ENCODE measurements at places on chromosomes 16 and 17.

- no peak for DNase-seq
Observed at GRCh38 chr17:77872199-77872598, 86.3 kb upstream of the TNRC6C start.

GRCh38 chr17:16377941-16378341 is 3.0 kb upstream of the UBB start:
- DNase-seq: no peak

GRCh38 chr16:73546341-73546845 is 498.5 kb upstream of the ZFHX3 start:
- DNase-seq: no peak

DNA sequence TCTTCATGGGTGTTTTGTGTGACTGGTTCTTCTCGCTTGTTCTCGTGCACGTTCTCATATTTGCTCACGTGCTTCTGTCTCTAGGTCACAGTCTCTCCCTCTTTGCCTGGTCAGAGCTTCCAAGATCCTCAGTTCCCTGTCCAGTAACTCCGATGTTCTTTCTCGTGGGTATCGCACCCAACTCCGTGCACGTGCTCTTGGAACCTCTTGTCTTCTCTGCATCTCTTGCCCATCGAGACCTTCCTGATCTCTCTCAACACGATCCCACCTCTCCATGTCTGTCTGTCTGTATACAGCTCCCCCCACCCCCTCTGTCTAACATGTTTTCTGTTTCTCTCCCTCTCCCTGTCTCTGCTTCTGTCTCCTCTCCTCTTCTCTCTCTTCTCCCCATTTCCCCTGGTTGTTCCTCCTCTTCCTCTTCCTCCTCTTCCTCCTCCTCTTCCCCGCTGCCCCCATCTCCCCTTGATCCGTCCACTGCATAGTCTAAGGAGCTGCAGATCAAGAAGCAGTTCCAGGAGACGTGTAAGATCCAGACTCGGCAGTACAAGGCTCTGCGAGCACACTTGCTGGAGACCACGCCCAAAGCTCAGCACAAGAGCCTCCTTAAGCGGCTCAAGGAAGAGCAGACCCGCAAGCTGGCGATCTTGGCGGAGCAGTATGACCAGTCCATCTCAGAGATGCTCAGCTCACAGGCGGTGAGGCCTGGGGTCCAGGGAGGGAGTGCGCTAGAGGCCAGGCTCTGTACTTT is 6.1 kb downstream of the HIRIP3 start:
- no peak for DNase-seq

- no peak for DNase-seq
Observed at GRCh38 chr17:40824015-40824832, 1.8 kb upstream of the KRT10 start.

GRCh38 chr16:70416748-70417616 is 21.9 kb downstream of the ST3GAL2 start:
- DNase-seq: no peak

- DNase-seq: no peak
Observed at GRCh38 chr17:82801377-82801970, 38.3 kb downstream of the ZNF750 start.

DNA sequence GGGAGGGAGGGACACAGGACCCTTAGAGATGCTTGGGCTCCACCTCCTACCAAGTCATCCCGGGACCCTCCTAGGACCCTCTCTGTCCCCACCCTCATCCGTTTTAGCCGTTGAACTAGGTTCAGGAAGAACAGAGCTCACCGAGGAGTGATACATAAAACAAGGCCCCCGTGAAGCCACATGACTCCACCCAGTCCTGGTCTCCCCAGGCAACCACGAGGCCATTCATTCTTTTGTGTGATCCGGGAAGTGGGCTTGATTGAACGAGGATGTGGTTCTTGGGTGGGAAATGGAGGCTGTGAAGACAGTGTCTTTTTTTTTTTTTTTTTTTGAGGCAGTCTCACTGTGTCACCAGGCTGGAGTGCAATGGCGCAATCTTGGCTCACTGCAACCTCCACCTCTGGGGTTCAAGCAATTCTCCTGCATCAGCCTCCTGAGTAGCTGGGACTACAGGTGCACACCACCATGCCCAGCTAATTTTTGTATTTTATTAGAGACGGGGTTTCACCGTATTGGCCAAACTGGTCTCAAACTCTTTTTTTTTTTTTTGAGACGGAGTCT is 14.8 kb downstream of the TRARG1 start:
- DNase-seq: peak; percentile 77

- DNase-seq: no peak
Observed at GRCh38 chr16:68091380-68092261, 6.5 kb downstream of the NFATC3 start.

Measured in effector memory CD4-positive, alpha-beta T cell (primary cell).